ENCODE measurements at places on chromosomes 11 and 22. TPM values are rescaled to one million over a fixed set of nuclear protein-coding genes. Genes with fewer than 3 reads are reported as not detected.
A peak's percentile ranks its signal among the peaks of the same experiment; 100 is the strongest.

MEI1 gene
- 1.9 TPM for polyA plus RNA-seq

KCNJ1 gene
- polyA plus RNA-seq: 109 TPM

HIC2 gene
- 9.1 TPM for polyA plus RNA-seq

RASL10A gene
- polyA plus RNA-seq: not detected

GAL gene
- 0.16 TPM for polyA plus RNA-seq

LRRC74B gene
- 0.07 TPM for polyA plus RNA-seq

DNA sequence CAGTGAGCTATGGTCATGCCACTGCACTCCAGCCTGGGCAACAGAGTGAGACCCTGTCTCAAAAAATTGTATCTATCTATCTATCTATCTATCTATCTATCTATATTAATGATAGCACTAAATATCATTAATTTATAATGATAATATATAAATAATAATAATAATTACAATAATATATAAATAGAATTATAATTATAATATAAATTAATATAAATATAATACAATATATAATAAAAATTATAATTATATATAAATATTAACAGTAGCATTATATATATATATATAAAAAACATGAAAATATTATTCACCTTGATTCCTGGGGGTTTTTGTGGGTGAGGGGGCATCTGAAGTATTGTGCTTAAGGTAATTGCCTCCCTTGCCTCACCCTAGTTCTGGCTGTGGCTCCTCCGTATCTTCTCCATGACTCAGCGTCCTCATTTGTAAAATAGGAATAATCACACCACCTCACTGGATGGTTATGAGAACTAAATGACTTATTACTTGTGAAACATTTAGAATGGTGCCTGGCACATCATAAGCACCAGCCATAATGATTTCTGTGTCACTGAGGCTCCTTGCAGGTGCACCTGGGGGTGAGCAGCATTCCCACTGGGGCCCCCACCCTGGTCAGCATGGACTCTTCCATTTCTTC lies 18.8 kb downstream of the RASD2 start:
- DNase-seq: no peak

- no peak for DNase-seq
Measured at GRCh38 chr22:49948116-49948957, 12.2 kb upstream of the PIM3 start.

DNA sequence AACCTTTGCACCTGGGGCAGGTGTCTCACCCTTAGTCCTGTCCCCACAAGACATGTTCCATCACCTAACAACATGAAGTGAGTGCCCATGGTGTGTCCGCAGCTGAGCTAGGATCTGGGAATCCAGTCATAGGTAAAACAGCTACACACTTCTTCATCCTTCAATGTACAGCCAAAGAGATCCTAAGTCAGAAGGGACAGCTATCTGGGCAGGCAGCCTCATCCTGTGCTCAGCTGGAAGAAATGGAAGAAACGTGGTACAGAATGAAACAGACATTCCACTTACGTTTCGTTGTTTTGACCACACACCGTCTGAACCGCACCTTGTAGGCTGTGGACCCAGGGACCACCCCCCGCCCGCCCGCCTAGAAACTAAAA lies 30.8 kb downstream of the PDGFB start:
- no peak for DNase-seq

GRCh38 chr11:75667255-75667830 lies 1.5 kb downstream of the MAP6 start:
- no peak for DNase-seq

- DNase-seq: no peak
Measured at GRCh38 chr22:20432244-20432686, 5.4 kb downstream of the SCARF2 start.

DNA sequence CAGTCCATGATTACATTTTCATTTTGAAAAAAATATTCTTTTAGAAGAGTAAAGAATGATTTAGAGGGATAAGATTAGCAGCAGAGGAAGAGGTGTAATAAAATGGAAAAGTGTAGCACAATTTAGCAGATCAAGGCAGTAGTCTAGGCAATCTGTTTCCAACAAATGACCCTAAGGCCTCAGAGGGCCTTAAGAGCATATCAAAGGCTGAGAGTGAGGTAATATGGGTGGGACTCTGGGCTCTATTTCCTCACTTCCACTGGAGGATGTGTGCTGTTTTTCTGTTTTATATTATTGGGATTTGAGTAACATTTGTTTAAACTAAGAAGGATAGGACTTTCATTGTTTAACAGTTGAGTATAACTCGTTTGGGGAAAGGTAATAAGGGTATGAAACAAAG lies 28.8 kb downstream of the CCDC81 start:
- DNase-seq: no peak

DNA sequence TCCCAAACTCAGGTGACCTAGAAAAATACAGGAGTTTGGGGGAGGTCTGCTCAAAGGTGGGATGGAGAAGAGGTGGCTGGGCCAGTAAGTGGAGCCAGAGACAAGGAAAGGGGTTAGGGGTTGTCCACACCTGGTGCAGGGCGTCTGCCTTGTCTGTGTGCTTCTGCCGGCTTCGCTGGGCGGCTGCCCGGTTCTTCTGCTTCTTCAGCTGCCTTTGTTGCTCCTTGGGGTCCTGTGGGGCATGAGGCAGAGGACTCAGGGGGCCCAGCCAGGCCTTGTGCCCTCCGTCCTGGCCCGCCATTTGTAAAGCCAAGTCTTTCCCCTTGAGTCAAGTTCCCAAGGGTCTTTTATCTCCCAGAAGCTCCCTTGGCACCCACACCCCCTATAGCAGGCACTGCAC lies 2.5 kb downstream of the BATF2 start:
- DNase-seq: no peak

DNA sequence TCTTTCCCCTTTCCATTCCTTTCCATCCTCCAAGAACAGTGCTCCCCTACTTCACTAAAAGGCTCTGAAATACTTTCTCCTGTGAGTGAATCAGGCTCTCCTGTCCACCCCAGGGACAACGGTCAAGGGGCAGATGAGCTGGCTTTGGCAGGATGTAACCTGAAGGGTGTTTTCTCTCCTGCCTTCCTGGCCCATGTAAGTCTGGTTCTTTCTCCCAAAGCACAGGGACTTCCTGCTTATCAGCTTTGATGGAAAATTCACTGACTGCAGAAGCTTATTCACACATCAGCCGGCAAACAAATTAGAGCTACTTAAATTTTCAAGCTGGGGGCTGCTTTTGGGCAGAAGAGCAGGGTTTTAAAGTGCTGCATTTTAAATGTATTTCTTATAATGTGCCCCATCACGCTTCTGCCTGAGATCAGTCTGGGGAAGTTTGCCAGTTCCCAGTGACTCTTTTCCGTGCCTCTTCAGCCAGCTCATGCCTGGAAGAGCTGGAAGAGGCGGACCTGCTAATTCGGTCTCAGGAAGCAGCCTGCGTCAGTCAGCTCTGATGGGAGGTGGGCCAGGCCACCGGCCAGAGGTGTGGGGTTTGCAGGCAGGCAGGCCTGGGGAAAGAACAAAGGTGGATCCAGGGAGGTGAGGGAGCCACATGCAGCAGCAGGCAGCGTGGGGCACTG lies 140.4 kb upstream of the TBCEL start:
- no peak for DNase-seq

GRCh38 chr11:94926698-94927237 lies 46.6 kb downstream of the CWC15 start:
- DNase-seq: peak; percentile 83

- no peak for DNase-seq
Measured at GRCh38 chr11:22555881-22556280, 69.7 kb downstream of the FANCF start.

DNA sequence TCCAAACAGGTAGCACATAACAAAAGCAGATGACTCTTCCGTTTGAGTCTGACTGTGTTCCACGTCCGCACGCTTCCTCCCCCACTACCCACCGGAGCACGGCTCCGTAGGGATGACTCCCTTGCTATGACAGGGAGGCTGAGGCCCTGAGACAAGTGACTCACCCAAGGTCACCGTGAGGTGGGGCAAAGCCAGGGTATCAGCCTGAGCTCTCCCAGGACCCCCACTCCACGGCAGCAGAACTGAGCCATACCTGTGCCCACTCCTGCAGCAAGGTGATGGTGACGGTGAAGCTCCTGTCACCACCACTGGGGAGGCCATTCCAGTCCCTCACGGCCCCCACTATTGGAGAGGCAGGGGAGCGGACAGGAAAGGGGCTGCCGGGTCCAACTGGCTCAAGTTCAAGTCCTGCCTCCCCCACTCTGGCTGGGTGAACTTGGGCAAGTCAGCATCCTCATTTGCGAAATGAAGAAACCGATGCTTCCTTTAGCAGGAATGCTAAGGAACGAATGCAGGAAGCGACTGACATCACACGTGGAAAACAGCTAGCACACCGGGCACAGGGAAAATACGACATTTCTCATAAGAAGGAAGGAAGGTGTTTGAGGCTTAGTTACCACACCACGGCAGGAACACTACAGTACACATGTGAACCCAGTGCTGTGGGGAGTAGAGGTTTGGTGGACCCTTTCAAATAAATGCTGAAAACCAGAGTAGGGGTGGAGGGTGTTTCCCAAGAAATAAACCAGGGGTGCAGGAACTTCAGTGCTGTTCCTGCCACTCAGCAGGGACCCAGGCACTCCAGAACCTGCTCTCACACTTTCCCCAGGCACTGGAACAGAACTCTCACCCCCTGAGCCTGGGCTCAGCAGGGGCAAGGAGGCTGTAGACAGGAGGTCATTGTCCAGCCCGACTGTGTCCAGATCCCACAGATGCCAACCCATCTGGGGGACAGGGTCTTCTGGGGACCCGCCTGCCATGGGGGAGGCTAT lies 32.4 kb upstream of the CBX7 start:
- no peak for DNase-seq

GRCh38 chr22:20036084-20036482 lies 15.2 kb downstream of the TANGO2 start:
- DNase-seq: no peak

DNA sequence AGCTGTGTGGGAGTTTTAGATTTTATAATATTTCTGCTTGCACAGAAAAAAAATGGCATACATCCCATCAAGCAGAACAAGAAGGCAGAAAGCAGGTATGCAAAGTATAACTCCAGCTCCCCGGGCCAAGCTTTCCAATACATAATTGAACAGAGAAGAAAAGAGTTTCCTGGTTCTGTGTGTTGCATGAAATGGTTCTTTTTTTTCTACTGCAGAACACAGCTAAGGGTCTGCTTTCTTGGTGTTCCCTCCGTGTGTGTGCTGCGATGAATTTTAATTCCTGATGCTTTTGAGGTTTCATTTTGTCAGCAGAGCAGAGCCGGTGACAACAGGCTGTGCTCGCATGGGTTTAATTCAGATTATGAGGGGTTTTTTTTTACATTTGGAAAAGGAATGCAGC lies 70.7 kb upstream of the TTC12 start:
- DNase-seq: no peak

- DNase-seq: no peak
Measured at GRCh38 chr11:57674251-57674650, 6.3 kb downstream of the ZDHHC5 start.

DNA sequence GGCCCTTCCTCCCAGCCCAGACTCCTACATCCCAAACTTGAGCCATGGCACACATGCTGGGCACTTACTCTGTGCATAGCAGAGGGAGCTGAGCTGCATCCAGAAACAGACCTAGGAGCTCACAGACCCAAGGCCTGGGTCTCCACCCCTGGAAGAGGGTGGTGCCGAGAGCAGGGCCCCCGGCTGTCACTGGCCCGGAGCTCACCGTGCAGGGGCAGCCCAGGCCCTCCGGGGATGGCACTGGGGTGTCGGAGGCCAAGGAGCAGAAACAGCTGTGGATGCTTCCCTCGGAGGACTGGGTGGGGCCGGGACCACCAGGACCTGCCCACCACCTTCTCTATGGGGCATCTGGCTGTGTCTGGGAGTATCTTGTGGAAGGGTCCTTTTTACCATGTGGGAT lies 4.3 kb upstream of the APOBEC3A start:
- no peak for DNase-seq

GRCh38 chr11:2777386-2777785 lies 77.6 kb upstream of the KCNQ1OT1 start:
- no peak for DNase-seq

DNA sequence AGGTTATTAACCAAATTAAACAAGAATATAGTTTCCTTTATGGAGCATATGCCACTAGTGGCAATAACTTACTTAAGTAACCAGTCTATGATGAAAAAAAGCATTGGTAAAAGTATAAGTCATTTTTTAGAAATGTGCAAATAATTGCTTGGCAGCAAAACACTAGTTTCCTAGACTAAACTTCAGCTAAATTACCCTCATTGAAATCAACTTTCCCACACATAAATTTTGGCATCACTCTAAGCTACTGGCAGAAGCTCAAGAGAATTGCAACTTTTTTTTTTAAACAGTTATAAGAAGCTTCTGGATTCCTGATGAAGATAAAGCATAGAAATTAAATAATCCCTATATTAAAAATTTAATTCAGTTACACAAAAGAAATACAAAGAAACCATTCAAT lies 12.5 kb downstream of the CCDC34 start:
- DNase-seq: no peak

- DNase-seq: no peak
Measured at GRCh38 chr11:114136686-114137640, 77.5 kb downstream of the ZBTB16 start.

DNA sequence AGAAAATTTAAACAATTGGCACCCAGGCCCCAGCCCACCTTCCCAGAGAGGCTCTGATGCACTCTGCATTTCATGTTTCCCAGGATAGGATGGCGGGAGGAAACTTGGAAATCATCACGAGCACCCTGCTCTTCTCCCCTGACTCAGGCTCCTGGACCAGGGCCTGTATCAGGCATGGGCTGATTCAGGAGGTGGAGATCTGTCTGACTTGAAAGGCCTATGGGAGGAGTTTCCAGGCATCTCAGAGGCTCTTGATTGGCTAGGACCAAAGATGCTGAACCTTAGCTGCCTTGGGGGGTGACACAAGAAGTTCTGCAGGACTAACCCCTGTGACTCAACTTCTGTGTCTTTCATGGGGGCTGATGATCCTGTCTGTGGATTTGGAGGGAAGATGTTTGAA lies 106.2 kb downstream of the PKNOX2 start:
- DNase-seq: no peak

GRCh38 chr11:35919244-35919643 lies 24.6 kb upstream of the LDLRAD3 start:
- no peak for DNase-seq

- no peak for DNase-seq
Measured at GRCh38 chr11:81578571-81578970, 1155.1 kb downstream of the FAM181B start.

GRCh38 chr22:44107340-44107739 lies 73.4 kb upstream of the PARVG start:
- no peak for DNase-seq

- DNase-seq: no peak
Measured at GRCh38 chr22:36771356-36772063, 4.4 kb downstream of the IFT27 start.

Data from right renal cortex interstitium (tissue), 3 donors.